ENCODE measurements at places on chromosomes 5 and 9.

- DNase-seq: no peak
These were observed 118.3 kb downstream of the SLC1A3 start for GRCh38 chr5:36724467-36725332.

DNA sequence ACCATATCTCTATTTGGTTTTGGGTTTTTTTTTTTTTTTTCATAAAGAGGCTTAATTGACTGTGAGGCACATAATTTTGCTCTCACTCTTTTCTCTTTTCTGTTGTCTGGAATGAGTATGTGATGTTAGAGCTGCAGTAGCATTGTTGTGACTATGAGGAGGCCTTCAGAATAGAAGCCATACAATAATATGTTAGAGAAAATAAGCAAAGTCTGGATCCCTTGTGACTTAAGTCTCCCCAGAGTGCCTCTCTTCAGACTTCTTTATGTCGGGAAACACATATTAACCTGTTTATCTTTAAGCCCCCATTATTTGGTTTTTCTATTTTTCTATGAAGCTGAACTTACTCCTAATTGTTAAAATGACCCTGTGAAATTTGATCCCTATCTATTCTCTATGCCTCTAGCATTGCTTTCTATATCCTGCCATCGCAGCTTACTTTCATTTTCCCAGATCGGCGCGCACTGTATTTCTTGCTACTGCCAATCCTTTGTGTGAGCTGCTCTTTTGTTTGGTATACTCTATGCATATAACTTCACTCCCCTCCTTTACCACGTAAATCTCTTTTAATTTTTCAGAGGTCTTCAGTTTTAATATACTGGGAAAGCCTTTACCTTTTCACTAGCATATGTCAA is 372.5 kb upstream of the KCNN2 start:
- DNase-seq: no peak

GRCh38 chr9:38166501-38166900 is 97.5 kb upstream of the SHB start:
- no peak for DNase-seq

DNA sequence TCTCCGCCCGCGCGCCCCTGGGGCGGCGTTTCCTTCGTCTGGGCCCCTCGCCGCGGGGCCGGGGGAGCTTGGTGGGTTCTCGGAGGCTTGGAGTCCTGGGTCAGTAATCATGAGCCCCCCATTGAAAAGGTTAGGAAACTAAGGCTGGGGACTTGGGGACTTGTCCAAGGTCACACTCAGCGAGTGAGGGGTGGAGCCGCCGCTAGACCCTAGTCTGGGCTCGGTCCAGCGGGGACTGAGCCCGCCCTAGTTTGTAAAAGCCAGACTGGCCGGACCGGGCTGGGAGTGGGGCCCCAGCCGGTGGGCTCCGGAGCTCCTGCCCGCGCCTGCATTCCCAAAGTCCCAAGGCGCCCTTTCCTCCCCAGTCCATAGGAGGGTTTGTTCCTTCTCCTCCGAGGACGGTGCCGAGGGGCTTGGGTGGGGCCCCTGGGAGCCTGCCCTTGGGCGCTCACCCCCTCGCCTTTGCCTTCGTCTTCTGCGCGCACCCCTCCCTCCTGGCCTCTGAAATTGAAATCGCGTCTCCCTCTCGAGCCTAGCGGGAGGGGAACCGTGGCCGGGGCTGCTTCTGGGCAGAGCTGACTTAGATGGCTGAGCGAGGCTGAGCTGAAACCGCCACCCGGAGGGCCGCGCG is 995 bp downstream of the OLFM1 start:
- no peak for DNase-seq

DNA sequence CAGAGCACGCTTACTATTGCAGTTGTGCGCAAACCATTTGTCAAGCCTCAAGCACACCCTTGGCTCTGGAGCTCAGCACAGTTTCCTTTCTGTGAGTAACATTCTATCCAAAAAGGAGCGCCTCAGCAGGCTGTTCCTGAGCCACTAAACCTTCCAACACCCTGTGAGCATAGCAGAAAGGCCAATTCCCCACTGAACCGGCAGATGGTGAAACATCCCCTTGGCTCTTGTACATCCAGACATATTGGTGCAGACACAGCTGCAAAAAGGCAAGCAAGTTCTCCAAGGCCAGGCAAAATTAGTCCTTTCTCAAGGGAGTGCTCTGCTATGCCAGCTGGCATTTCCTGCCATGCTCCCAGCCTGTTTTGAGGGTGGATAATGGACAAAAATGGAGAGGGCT is 44.1 kb upstream of the CEMIP2 start:
- peak; percentile 18 for DNase-seq

- DNase-seq: no peak
These were observed 54.2 kb downstream of the WHRN start for GRCh38 chr9:114450833-114451706.

- DNase-seq: no peak
These were observed 52.7 kb upstream of the ARL15 start for GRCh38 chr5:54362992-54363625.

DNA sequence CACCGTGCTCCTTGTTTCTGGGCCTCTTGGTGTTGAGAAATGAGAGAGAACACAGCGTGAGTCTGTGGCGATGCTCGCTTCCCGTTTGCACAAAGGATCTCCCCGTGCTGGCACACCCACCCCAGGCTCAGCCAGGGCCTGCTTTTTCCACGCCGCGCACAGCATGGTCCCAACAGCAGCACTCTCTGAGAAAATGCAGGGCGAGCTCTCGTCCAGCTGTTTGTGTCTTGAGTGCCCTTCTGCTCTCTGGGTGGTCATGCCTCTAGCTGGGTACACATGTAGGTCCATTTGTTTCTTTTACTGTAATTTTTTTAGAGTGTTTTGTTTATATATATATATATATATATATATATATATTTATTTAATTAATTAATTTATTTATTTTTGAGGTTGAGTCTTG is 26.6 kb downstream of the FBXW5 start:
- no peak for DNase-seq

- no peak for DNase-seq
These were observed 170.4 kb downstream of the ARRDC3 start for GRCh38 chr5:91212714-91213092.

- peak; percentile 92 for DNase-seq
These were observed at the start of gene NCS1 for GRCh38 chr9:130172161-130172857. TSS of gene NCS1 (plus strand) at chr9:130172404. CDS start at chr9:130172664, 260 bp downstream.

Data from lung (tissue), 17 donors.